ENCODE measurements at places on chromosomes 3 and 15.

GRCh38 chr3:114730397-114730796, 416.7 kb downstream of the ZBTB20 start:
- no peak for ATAC-seq

GRCh38 chr15:42628761-42629160, 53.4 kb downstream of the STARD9 start:
- ATAC-seq: no peak

GRCh38 chr15:49196856-49197255, 26.8 kb downstream of the GALK2 start:
- ATAC-seq: no peak

- ATAC-seq: no peak
Measured at GRCh38 chr3:186651678-186652215, 11.5 kb downstream of the FETUB start.

DNA sequence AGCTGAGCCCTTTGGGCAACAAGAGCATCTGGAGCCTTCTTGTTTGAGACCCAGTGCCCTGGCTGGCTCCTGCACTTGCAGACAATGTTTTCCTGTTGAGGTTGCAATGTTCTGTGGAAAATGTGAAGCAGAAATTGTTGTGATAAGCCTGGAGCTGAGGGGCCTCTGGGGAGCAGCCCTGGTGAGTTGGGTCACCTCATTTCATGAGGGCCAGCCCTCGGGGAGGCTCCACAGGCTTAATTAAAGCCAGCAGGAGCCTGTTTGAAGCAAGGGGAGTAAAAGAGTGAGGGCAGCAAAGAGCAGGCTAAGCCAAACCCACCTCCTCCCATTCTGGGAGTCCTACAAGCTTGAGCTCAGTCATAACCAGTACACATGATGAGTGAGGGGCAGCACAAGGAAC, 154.3 kb downstream of the ALDH1A2 start:
- no peak for ATAC-seq

Data from motor neuron (in vitro differentiated cells).